NCI-H1048 (cell line): ENCODE measurements at places on chromosomes 16 and 17.

GRCh38 chr17:67322042-67322787 is 44.2 kb downstream of the PSMD12 start:
- DNase-seq = peak; percentile 77

GRCh38 chr16:88939245-88939971 is 37.6 kb downstream of the CBFA2T3 start:
- no peak for DNase-seq

DNA sequence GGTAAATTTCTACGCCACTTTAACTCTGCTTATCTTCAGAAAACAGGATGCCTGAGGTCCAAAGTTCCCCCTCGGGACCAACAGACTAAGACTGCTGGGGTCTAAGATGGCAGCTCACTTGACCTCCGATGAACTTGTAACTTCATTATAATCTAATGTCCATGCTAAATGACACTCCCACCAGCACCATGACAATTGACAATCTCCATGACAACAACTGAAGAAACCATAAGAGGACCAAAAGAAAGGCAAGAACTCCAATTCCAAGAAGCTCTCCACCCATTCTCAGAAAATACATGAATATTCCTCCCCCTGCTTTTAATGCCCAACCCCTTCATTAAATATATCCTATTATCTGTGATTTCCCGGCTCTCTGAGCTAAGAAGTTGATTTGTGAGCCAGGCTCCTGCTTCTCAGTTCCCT is 7.5 kb downstream of the CCL4 start:
- no peak for DNase-seq

- DNase-seq = no peak
These were observed 199.9 kb downstream of the LGALS9B start for GRCh38 chr17:20267459-20267842.

- no peak for DNase-seq
These were observed 7.3 kb upstream of the KCTD5 start for GRCh38 chr16:2675021-2675420.

- DNase-seq = no peak
These were observed 15.9 kb downstream of the PEMT start for GRCh38 chr17:17575360-17576251.

GRCh38 chr16:57865746-57866528 is 63.6 kb upstream of the KIFC3 start:
- DNase-seq = no peak

DNA sequence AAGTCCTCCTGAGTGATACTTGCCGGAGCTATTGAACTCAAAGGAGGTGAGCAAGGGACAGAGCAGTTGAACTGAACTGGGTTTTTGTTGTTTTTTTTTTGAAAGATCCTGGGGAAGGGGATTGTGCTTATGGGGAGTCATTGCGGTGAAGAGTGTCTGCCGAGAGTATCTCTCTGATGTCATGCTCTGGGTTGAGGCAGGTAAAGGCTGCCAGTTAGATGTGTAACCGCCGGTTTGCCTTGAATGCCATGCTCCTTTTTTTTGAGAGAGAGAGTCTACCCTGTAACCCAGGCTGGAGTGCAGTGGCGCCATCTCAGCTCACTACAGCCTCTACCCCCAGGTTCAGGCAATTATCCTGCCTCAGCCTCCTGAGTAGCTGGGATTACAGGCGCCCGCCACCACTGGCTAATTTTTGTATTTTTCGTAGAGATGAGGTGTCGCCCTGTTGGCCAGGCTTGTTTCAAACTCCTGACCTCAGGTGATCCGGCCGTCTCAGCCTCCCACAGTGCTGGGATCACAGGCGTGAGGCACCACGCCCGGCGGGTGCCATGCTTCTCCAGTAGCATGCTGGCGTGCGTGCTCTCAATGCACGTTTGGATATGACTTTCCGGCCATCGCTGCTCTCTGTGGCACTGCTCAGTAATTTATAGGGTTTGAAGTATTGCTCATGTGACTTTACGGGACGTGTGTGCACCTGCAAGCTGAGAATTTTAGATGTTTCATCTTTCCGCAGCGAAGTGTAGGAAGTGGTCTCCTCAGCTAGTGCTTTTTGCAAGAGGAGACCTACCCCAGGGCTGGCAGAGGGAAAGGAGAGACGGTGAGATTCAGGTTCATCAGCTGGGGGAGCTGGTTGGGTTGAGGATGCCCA is 8.5 kb downstream of the ZC3H18 start:
- no peak for DNase-seq

DNA sequence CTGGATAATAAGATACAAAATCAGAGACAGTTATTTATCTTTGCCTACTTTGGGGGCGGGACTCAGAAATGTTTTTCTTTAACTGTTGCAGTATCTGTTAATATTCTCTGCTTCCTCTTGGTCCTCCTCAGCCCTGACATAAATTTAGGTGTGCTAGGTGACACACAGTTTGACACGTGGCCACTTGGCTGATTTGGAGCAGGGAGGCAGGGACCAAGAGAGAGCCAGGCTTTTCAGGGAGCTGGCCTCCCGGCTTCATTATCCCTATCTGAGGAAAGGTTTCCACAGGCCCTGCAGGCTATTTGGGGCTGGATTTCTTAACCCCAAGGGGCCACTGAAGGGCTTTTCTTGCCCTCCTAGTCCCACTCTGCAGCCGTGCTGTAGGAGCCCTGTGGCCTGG is 20.1 kb upstream of the NAT9 start:
- no peak for DNase-seq

- DNase-seq = no peak
These were observed 7.1 kb upstream of the AKTIP start for GRCh38 chr16:53509906-53510703.

DNA sequence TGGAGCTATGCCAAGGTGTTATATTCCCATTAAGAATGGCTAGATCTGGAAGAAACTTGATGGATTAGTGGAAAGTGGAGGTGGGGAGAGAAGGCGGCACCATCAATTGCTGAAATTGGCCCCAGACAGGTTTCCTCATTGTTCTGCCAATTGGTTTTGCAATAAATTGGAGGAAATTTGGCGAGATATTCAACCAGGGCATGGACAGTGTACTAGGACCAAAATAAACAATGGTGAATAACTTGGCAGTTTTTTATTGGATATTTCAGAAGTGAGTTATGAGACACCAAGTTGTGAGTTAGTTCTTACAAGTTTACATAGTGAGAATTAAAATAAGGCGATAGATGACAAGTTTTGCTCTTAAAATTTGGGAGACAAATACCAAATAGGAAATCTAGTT is 41.1 kb upstream of the SOX9 start:
- DNase-seq = no peak

- DNase-seq = no peak
These were observed 601 bp downstream of the JMJD8 start for GRCh38 chr16:683396-684070.

- DNase-seq = no peak
These were observed 93.0 kb downstream of the UTP18 start for GRCh38 chr17:51353296-51353695.

DNA sequence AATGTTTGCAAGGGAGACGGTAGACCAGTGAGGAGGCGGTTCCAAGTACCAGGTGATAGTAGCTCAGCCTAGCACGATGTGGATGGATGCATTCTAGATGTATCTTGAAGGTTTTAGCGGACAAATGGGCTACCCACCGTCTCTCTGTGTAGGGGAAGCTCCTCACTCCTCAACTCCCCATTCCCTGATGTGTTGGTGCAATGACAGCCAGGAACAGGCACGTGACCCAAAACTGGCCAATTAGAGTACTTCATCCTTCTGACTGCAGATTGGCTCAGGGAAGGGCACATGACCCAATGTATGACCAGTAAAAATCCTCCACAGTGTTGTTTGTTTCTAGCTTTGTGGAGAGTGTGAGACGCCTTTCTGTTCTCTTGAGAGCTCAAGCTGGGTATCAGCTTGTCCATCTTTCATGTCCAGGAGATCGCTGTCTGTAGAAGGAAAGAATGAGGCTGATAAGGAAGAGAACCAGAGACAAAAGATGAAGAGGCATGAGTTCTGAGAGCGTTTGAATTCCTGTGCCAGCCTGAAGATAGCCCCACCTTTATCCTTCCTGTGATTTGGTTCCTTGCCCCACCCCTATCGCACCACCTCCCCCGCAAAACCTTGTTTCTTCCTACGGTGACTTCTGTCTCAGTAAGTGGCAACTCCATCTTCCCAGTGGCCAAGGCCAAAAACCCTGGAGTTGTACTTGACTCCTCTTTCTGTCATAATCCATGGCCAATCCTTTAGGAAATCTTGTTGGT is 2.3 kb upstream of the BORCS6 start:
- peak; percentile 64 for DNase-seq

DNA sequence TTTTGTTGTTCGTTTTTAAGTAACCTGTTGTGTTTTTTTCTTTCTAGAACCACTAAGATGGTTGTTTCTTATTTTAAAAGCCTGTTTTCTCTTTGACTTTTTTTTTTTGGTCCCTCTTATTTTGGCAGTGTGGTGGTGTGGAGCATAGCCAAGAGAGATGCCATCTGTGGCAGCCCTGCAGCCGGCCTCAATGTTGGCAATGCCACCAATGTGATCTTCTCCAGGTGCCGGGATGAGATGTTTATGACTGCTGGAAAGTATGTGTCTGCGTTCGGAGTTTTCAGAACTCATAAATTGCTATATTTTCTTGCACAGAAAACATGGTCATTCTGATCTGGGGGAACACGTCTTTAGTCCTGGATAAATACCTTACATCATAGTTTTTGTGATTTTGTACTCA is 17.6 kb downstream of the CFAP52 start:
- DNase-seq = no peak

GRCh38 chr17:74089869-74090464 is 113.5 kb upstream of the RPL38 start:
- DNase-seq = peak; percentile 9
